ENCODE measurements at places on chromosomes 3 and 15.

DNA sequence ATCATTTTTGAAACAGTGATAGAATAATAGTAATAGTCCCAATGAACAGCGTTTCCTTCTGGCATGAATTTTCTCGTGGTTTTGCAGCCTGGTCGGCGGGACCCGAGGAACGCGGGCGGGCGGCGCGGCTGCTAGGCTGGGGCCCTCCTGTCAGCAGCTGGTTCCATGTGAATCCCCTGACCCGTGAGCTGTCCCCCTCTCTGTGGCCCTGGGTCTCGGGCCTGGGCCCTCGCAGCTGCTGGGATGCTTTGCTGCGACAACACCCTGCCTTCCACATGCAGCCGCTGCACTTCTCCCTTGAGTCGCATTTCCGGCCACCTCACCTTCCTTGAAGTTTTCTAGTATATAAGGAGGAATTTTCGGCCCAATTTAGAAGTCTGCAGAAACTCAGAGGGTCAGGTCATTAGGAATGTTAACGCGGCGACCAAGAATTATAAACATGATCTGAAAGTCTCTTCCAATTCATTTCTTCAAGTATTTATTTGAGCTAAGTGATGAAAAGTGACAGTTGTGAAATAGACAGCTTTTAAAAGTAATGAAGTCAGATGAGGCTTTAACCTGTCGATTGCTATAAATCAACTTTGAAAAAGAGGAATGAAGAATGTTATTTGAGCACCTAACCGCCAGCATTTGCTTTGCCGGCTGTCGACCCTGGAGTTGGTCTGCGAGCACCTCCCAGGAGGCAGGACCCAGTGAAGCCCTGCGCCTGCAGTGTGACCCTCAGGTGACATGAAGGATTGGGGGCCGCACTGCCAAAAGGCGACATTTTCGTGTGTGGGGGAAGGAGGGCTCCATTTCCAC lies 27.7 kb downstream of the NR2F2 start:
- no peak for DNase-seq

- DNase-seq: no peak
Observed at GRCh38 chr15:71469413-71469812, 340.9 kb upstream of the NR2E3 start.

DNA sequence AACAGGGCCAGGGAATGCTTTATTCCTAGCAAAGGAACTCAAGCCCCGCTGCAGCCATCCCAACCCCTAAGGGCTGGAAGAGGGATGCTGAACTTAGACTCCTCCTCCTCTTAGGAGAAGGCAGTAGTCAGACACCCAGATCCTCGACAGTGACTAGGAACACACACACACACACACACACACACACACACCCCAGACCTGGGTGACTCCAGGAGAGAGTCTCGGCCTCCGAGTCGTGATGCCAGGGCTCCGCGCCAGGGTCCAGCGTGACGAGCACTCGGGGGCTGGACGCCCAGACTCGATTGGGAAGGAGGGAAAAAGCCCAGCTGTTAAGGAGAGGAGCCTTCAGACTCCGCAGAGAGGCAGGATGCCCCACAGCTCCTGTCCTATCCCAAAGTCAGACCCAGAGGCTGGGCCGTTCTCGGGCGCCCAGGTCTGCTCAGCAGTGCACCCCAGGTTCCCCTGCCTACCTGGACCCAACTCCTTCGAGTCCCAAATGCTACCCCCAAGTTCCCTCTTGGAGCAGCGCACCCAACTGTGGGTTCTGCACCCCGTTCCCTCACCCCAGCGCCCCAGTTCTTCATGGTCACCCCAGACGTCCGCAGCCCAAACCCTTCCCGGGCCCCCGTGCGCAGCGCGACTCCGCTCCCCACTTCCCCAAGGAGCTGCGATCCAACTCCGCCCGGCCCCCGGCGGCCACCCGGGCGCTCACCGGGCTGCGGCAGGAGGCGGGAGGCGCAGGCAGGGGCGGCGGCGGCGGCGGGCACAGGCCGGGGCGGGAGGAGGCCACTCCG lies 421 bp downstream of the BMF start:
- no peak for DNase-seq

DNA sequence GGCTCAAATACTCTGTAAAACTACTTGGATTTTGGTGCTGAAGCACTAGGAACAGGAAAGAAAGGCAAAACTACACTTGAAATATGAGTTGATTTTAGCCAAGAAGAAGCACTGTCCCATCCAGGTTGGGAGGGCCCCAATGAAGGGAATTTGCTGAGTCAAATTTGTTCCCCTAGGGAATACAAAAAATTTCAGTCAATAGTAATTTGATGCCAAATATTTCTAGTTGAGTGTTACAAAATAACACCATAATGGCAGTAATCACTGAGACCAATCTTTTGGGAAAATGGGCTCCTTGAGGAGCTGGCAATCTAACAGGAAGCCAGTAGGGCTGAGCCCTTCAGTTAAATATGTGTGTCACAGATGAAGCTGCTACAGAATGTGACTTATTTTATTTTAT lies 896.9 kb downstream of the DIPK2A start:
- no peak for DNase-seq

- no peak for DNase-seq
Observed at GRCh38 chr3:18389108-18389733, 35.9 kb downstream of the SATB1 start.

- DNase-seq: no peak
Observed at GRCh38 chr3:13224967-13225366, 151.7 kb upstream of the IQSEC1 start.

GRCh38 chr3:43691120-43691995 lies 620 bp downstream of the ABHD5 start:
- DNase-seq: peak; percentile 93

GRCh38 chr3:115099986-115100571 lies 47.0 kb downstream of the ZBTB20 start:
- no peak for DNase-seq

DNA sequence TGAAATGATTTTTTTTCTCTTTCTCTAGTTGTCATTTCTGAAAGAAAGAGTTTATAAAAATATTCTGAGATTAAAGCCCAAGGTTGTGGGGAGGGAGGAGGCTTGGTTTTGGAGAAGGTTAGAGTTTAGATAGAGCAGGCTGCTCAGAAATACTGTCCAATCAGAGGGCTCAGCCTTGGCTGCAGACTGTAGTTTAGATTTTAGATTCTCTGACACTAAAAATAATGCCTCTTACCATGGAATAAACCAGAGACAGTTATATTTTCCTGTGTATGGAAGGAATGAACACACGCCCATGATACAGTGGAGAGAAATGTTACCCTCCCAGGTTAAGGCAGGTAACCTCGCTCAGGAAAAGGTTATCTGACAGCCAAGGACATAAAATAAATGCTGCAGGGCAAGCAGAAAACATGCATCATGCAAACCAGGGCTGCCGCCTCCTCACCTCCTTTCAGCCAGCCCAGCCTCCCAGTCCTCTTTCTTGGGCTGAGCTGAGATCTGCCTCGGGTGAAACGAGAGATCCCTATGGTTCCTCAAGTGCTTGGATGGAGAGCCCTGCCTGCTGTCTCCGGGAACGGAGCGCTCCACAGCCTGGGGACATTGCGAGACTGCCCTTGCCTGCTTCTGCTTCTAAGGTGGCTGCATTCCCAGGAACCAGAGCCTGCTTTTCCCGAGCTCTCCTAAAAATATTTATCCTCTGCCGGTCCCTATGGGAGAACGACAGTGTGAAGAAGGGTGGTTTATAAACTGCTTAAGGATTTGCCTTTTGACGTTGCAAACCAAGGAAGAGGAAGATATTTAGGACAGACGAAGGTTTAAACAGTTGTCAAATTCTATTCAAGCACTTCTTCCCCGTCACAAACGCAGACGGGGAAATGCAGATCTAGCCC lies 848 bp downstream of the NCEH1 start:
- no peak for DNase-seq

GRCh38 chr3:138097192-138098172 lies 17.9 kb downstream of the DZIP1L start:
- DNase-seq: no peak

DNA sequence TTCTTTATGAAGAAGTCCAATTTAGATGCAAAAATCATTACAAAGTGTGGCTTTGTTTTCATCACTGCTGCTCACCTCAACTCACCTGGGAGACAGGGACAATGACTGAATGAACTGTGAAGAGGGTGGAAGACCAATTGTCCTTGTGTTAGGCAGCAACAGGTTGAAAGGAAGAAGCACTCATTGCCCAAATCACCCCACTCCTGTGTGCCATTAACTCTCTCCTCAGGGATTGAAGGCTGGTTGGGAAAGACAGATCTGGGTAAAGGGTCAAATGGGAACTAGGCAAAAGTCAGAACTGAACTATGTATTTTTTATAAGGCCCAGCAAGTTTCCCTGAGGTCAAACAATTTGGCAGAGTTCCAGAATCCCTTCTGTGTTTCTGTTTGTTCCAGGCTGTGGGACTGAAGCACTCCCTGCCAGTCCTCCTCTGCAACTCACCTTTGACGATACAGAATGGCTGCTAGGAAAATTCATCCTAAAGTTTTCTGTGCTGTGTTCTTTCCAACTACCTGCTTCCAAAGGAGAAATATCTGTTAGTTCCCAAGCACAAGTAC lies 68.6 kb upstream of the CCDC39 start:
- DNase-seq: no peak

- no peak for DNase-seq
Observed at GRCh38 chr3:195828762-195829161, 17.0 kb upstream of the MUC4 start.

GRCh38 chr15:74631935-74632560 lies 16.4 kb downstream of the CLK3 start:
- no peak for DNase-seq

- no peak for DNase-seq
Observed at GRCh38 chr3:25515171-25515570, 87.1 kb downstream of the RARB start.

GRCh38 chr3:40741729-40742128 lies 217.0 kb downstream of the ZNF621 start:
- no peak for DNase-seq

- DNase-seq: no peak
Observed at GRCh38 chr3:10142707-10143560, 1.4 kb downstream of the VHL start.

- peak; percentile 77 for DNase-seq
Observed at GRCh38 chr3:193734737-193735366, 141.8 kb downstream of the OPA1 start.

DNA sequence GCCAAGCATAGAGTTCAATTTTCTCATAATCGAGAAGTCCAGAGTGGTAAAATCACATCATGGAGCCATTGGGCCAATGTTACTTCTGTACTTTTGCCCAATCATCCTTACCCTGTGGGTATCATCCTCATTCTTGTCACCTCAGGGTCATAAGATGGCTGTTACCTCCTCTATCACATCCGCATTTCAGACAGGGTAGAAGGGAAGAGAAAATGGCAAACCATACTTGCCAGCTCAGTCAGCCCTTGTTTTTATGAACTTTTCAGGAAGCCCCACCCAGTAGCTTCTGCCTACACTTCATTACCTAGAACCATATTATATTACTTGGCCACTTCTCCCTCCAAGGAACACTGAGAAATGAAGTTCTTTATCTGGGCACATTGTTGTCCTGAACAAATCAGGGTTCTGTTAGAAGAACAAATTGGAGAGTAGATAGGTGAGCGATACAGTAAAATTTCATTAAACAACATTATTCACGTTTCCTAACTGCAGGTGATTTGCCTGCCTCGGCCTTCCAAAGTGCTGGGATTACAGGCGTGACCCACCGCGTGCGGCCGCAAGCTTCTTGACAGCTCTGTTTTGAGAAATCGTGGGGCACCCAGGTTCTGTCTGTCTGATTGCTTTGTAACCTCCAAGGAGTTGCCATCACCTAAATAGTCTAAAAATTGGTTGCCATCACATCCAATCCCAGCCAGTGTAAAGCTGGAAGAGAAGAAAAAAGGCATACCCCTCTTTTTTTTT lies 34.5 kb upstream of the RPN1 start:
- no peak for DNase-seq

DNA sequence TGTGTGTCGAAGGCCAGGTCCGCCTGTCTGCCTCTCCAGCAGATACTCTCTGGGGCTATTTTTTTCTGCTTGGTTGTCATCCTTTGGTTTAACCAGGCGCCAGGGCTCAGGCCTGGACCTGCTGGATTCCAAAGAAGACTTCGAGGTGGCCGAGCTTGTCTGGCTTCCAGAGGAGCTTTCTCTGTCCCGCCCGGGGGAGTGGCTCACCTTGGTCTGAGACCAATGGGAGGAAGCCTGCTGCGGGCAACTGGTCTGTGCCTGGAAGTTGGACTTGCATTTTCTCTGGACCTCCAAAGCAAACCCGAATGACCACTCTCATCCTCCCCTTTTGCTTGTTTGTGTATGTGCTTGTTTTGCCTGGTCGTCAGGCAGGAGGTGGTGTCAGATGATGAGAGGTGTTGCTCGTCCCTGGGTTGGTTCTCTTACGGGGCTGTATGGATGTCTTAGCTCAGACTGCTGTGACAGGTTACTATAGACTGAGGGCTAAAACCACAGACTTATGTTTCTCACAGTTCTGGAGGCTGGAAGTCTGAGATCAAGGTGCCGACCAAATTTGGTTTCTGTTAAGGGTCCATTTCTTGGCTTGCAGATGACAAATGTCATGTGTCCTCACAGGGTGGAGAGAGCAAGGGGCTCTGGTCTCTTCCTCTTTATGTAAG lies 19.3 kb downstream of the IGF1R start:
- DNase-seq: no peak

DNA sequence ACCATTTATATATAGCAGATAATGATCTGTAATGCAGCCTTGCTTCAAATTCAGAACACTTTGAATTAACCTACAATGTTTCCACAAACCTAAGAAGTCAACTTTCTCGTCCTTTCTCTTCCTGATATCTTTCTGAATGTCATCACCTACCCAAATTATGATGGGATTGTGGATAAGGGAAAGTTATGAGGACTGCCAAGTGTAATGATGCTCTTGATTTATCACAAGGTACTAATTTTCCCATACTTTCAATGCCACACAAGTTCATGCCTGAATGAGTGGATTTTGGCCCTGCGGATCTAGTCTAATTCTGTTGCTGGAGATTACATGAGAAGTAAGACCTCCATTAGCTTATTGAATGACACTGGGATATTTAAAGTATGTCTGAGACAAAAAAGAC lies 82.6 kb upstream of the NANOGP8 start:
- no peak for DNase-seq

DNA sequence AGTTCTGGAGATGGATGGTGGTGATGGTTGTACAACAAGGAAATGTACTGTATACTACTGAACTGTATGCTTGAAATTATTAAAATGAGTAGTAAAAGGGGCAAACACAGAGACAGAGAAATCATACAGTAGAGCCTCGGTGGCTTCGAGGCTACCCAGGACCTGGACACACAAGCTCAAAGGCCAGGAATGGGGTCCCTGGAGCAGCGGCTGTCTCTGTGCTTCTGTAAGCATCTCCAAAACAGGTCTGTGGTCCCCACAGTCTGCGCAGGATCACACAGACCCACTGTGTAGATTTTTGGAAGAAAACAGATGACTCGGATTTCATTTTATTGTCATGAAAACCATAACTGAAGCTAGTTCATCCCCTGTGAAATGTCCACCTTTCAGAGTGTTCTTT lies 39.7 kb downstream of the PGPEP1L start:
- peak; percentile 21 for DNase-seq

- no peak for DNase-seq
Observed at GRCh38 chr3:167441256-167441655, 32.6 kb downstream of the SERPINI2 start.

Data from esophagus muscularis mucosa (tissue), 4 donors.